HT-29 (cell line): ENCODE measurements at places on chromosomes 1 and 21.

DNA sequence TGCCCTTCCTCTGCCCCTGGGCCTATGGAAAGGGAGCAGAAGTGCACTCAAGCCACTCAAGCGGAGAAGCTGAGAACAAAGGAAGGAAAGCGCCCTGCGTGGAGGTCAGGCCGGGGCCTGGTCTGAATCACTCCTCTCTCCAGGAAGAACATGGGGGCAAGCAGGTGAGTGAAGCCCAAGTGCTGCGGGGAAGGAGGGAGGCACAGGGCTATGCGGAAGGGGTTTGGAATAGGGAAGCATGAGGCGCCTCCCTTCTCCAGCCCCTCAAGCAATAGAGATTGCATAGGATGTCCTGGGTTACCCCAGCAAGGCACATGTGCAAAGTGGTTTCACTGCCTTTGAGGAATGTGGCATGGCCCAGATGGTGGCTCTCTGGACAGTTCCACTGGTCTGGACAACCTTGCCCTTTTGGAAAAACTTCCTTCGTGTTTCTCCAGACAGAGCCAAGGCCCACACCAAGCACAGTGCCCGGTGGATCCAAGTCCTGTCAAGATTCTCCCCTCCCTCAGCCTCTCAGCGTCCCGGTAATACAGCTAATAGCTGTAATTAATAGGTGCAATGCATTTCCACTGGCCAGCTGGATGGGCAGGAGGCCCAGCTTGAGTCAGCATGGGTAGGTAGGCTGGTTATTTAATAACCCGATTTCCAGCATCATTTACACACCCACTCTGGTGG lies 13.7 kb downstream of the BLACAT1 start:
- peak; percentile 62 for DNase-seq

GRCh38 chr1:15320267-15320666 lies 73.2 kb downstream of the FHAD1 start:
- no peak for DNase-seq

DNA sequence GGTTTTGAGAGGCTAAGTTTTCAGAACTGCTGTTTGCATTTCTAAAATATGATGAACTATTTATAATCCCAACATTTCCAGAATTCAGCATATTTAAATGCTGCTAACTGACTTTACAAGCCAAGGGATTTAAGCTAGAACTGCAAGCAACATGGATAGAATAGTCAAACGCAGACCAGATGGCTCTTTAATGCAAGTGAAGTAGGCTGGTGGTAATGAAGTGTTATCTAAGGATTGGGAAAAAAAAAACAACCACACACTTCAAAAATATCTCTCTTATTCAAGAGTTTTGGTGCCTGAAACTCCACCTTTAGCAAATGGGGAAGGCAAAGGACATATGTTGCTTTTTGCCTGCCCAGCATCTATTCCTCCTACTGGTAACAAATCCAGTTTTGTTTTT lies 20.9 kb upstream of the SSX2IP start:
- no peak for DNase-seq

- DNase-seq, result no peak
These were observed 14.4 kb upstream of the PPP1R15B start for GRCh38 chr1:204426035-204426436.

DNA sequence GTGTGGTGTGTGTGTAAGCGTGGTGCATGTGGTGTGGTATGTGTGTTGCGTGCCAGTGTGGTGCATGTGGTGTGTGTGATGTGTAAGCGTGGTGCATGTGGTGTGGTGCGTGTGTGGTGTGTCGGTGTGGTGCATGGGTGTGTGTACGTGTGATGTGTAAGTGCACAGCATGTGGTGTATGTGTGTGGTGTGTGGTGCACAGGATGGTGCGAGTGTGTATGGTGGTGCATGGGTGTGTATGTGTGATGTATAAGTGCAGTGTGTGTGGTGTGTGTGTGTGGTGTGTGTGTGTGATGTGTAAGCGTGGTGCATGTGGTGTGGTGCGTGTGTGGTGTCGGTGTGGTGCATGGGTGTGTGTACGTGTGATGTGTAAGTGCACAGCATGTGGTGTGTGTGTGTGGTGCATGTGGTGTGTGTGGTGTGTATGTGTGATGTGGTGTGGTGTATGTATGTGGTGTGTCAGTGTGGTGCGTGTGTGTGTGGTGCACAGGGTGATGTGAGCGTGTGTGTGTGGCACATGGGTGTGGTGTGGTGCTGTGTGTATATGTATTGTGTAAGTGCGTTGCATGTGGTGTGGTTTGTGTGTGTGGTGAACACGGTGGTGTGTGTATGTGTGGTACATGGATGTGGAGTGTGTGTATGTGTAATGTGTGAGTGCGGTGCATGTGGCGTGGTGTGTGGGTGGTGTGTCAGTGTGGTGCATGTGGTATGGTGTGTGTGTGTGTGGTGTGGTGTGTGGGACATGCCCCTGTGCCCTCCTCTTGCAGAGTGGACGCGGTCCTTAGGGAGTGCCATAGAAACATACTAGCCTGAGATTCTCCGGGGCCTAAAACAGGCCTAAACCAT lies 1.1 kb upstream of the C2CD2 start:
- no peak for DNase-seq

DNA sequence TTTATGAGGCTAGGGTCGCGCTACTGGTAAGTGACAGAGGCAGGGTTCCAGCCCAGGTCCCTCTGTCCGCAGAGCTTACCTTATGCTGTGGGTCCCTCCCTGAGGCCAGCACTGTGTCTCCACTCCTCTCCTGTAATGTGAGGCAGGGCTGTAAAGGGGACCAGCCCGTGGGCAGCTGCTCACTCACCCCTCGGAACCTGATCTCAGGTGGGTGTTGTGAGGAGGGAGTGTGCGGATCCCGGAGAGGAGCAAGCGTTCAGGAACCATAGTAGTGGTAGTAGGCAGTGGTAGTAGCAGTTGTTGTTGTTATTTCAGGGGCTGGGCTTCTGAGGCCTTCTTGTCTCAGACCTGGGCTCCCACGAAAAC lies 1.7 kb downstream of the ZC3H12A start:
- DNase-seq, result no peak

- DNase-seq, result peak; percentile 7
These were observed 155.8 kb upstream of the BRINP3 start for GRCh38 chr1:190633488-190633887.

GRCh38 chr1:77509051-77509492 lies 173.4 kb downstream of the ZZZ3 start:
- no peak for DNase-seq

DNA sequence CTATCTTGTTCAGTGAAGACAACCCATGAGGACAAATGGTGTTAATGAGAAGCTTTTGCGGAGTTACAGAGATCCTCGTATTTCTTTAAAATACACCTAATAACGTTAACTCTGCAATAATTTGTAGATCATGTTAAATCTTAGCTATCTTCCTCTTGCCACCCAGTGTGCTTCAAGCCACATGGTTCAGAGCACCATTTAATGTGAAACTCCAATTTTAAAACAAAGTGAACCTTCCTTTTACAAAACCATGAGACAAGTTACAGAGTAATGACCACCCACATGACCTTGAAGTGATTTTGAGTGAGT lies 1.7 kb upstream of the KCNE2 start:
- DNase-seq, result no peak

DNA sequence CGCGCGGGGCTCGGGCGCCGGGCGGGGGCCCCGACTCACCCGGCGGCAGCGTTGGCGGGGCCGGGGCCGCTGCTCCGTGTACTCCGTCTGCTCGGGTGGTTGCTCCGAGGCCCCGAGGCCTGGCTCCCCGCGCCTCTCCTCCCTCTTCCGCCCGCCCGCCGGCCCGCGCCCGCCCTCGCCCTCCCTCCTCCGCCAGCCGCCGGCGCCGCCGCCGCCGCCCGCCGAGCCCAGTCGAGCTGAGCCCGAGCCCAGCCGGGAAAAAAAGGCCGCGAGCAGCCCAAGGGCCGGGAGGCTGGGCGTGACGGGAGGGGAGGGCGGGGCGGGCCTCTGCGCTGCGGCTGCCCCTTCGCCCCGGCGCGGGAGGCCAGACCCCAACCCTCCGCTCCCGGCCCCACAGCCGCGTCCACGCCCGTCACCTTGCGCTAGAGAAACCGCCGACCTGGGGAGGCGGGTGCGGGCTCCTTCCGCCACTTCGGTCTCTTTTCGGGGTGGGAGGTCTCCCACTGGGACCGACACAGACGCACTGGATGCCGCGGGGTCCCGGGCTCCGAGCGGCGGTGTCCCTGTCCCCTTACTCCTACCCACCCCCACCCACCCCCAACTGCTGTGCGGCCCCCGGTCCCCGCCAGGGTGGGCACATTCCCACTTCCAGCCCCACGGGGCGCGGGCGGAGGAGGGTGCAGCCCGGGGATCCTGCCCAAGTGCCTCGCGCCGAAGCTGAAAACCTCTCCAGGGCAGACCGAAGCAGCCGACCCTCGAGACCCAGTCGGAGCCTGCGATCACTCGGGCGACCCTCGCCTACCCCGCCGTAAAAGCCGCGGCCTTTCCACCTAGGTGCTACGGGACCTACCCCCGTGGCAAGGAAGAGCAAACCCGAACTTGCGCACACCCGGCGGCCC lies at the start of gene CERS2:
CERS2 (minus strand) TSS at position 256 of the 899 bp plus-strand sequence. CDS start 5,745 bp downstream, outside the sequence.
- DNase-seq, result peak; percentile 76

- DNase-seq, result no peak
These were observed 241.8 kb downstream of the NPHP4 start for GRCh38 chr1:5750186-5751162.

- DNase-seq, result peak; percentile 68
These were observed 33.4 kb upstream of the XPR1 start for GRCh38 chr1:180598333-180598974.

DNA sequence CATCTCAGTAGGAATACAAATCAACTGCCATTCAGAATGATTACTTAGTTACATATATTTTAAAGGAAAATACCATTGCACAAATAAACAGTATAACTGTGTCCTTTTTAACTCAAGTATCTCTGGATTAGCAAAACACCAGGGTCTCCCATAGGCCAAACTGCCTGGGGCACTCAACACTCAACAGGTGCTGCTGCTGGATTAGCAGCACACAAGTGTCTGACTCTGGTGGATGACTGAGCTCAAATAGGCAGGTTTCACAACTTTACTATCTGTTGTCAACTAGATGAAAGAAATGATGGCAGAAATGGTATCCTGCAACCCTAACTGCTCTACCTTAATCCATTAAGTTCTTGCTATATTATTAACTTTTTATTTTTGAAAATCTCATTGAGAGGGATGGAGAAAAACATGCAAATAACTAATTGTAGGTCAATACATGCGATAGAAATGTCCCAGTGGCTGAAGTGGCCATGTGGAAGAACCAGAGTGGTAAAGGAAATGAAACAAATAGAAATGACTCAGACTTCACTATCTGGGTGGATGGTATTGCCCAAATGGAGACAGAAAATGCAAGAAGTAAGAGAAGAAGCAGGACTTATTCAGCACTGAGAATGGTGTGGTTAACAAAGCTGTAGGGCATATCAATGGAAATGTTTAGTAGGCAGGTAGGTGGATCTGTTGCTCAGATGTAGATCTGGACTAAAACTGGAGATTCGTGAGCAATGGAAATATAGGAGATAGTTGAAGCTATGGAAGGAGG lies 90.8 kb upstream of the CCDC190 start:
- no peak for DNase-seq

GRCh38 chr1:172980456-172980855 lies 70.3 kb downstream of the TNFSF18 start:
- DNase-seq, result peak; percentile 2

- DNase-seq, result no peak
These were observed 74.9 kb downstream of the FASLG start for GRCh38 chr1:172733815-172734214.

- no peak for DNase-seq
These were observed 315.5 kb downstream of the GPATCH2 start for GRCh38 chr1:217315346-217315745.

DNA sequence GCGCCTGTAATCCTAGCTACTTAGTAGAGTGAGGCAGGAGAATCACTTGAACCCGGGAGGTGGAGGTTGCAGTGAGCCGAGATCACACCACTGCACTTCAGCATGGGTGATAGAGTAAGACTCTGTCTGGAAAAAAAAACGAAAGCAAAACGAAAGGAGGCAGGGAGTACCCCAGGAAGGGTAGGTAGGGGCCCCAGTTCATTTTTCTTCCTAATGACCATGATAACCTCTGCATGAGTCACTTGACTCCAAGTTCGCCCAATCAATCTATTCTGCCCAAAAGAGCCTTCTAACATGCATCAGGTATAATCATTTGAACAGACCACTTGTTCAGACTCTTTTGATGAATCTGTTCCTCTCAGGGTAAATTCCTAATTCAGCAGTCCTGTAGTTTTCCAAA lies 13.2 kb upstream of the TMEM201 start:
- DNase-seq, result no peak

DNA sequence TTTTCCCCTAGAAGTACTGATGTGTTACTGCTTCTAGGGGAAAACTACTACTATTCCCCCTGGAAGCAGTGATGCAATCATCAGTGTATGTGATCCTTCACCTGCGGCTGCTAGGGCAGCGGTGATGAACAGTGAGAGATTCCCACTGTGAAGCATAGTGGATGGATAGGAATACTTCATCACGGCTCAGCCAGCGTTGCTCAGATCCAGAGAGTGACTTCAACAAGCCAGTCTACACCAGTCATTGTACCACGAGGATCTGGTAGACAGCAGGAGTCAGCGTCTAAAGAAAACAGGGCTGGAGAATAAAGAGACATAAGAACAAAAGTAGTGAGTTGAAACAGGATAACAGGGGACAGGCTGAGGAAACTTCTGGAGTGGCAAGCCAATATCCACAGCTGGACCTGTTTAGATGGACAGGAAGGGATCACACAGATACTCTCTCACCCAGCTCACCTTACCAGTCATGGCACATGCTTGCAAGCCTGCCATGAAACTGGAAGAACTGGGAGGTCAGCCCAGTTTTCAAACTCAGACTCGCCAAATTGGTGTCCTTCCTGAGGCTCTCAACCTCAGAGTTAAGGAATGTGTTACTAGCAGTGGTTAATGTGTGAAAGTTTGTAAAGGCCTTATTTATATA lies 42.4 kb upstream of the LRRC52 start:
- no peak for DNase-seq

GRCh38 chr1:173422456-173422976 lies 54.6 kb upstream of the PRDX6 start:
- DNase-seq, result no peak

- DNase-seq, result no peak
These were observed 248.8 kb upstream of the ADGRL2 start for GRCh38 chr1:81551946-81552345.
